Stimulated activated CD8-positive, alpha-beta memory T cell treated with anti-CD3 and anti-CD28 coated beads, Interleukin-2, amount 100 ng/mL, for 1 hour (primary cell): ENCODE measurements at places on chromosomes 16 and 17.

- no peak for DNase-seq
Observed at GRCh38 chr17:37148156-37148555, 199.4 kb downstream of the AATF start.

- DNase-seq: no peak
Observed at GRCh38 chr17:69773081-69773480, 301.9 kb upstream of the KCNJ16 start.

GRCh38 chr17:39742856-39743436 is 5.2 kb downstream of the GRB7 start:
- no peak for DNase-seq

DNA sequence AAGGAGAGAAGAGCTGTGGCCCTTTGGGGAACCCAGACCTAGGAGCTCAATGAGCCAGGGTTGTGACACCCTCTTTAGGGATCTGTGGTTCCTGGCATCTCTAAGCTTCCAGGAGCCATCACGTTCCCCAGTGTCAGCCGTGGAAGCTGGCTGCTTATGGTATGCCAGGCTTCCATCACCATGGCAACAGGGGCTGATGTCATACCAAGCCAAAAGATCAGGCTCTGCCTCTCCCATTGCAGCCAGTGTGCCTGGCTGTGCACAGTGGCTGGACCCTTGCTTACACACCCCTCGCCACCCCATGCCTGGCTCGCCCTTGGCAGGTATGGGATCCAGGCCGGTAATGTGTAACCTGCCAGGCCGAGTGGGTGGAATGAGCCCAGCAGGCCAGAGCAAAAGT is 91.1 kb downstream of the SSH2 start:
- no peak for DNase-seq

DNA sequence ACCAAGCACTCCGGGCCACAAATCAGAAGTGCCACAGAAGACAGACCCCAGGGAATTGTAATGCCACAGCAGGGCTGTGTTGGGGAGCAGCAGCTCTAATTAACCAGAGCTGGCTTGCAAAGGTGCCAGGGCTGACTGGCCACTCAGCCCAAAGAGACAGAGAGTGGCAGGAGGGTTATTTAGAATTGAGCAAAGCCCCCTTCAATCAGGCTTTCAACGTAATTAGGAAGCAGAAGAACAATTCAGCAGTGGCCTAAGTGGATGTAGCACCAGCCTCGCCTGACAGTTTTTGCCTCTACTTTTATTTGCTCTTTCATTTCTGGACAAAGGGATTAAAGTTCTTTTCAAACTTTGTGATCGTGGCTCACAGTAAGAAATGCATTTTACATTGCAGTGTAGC is 278.3 kb upstream of the IRX3 start:
- no peak for DNase-seq

DNA sequence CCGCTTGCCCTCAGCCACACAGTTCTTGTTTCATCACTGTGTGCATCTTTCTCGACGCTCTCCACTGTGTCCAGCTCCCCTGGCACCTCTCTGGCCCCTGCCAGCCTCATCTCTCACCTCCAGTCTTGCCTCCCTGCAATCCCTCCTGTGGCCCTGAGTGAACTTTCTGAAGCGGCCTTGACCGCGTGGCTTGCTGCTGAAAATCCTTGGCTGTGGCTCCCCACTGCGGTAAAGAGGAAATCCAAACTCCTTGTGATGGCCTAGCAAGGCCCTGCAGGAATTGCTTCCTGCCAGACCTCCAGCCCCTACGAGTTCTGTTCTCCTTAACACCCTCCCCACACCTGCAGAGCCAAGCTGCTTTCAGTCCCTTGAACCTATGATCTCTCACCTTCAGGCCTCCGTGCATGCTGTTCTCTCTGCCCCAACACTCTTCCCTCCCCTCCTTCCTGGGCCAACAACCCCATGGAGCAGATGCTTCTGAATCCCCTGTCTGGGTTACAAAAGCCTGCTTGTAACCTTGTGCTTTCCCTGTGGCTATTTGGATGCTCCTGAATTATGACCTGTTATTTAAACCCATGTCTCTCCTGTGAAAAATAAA is 33.6 kb upstream of the BRD7 start:
- DNase-seq: no peak

DNA sequence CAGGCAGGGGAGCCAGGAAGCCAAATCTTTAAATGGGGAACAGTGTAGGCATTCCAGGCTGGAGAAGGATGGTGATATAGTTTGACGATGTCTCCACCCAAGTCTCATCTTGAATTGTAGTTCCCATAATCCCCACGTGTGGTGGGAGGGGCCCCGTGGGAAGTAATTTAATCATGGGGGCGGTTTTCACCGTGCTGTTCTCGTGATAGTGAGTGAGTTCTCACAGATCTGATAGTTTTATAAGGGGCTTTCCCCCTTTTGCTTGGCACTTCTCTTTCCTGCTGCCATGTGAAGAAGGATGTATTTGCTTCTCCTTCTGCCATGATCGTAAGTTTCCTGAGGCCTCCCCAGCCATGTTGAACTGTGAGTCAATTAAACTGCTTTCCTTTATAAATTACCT is 28.8 kb downstream of the GINS3 start:
- DNase-seq: no peak

DNA sequence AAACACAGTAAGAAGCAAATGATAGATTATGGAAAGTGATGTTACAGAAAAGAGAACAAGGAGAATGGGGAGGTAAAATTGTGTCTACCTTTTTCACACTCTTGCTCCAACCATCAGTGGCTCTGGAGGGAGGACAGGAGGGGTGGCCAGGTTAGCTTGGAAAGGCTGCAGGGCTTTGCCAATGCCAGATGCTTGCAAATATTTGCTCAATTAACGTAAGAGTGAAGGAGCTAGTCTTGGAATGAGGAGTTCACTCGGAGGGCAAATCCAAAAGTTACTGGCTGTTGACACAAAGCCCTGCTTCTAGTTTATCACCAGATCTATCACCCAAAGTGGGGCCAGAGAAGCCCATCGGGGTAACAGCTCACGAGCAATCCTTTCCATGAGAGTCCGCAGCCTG is 7.4 kb upstream of the TNRC6C start:
- DNase-seq: no peak

GRCh38 chr17:74455821-74456220 is 10.6 kb upstream of the CD300A start:
- no peak for DNase-seq

DNA sequence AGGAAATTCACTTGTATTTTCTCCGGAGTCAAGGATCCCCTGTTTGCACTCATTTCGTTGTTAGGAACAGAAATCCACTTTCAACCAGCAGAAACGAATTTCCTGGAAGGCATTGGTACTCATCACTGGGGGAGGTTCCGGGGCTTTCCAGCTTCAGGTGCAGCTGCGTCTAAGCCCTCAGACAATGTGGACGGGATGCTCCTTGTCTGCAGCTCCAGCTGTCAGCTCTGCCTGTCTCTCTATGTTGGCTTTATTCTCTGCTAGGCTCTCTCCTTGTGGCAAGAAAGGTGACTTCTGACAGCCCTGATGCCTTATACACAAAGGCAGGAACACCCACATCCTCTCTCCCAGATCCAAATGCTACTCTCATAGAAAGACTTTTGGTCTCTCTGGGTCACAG is 183.9 kb upstream of the HSBP1 start:
- DNase-seq: no peak

GRCh38 chr16:46895399-46896313 is 11.5 kb downstream of the GPT2 start:
- no peak for DNase-seq

GRCh38 chr17:73497721-73498120 is 146.5 kb downstream of the SDK2 start:
- no peak for DNase-seq

- DNase-seq: no peak
Observed at GRCh38 chr17:11244776-11245175, 3.8 kb downstream of the SHISA6 start.

DNA sequence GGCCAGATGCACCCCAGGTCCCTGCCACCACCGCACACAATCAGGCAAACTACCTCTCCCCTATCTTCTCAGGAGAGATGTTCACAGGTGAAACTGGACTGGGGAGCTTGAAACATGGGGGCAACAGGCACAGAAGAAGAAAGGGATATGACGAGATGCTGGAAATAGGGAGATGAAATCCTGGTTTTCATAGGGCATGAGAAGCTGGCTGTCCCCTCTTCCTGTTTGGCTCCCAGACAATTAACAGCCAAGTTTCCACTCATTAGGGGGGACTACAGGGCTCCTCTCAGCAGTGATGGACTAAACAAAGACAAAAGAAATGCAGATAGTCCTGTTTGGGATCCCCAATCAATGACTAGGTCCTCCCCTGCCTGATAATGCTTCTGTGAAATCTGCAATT is 266.0 kb downstream of the NTN1 start:
- DNase-seq: no peak

GRCh38 chr17:79045842-79046196 is 21.9 kb downstream of the C1QTNF1 start:
- DNase-seq: peak; percentile 40

DNA sequence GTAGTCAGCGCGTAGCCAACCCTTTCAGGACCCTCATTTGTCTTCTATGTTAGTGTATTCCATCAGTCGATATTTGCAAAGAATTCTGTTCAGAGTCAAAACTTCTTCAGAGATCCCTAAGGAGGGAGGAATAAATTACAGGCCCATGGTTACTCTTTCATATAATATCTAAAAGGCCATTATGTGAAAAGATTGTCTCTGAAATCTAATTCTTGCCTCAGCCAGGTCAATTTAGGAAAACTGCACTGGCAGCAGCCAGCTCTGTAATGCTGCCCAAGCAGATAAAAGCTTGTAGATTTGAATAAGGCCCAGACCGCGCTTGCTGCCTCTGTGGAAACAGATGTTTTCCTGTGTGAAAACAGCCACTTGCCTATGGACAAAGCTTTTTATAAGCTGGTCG is 379.8 kb downstream of the CNTNAP4 start:
- no peak for DNase-seq

DNA sequence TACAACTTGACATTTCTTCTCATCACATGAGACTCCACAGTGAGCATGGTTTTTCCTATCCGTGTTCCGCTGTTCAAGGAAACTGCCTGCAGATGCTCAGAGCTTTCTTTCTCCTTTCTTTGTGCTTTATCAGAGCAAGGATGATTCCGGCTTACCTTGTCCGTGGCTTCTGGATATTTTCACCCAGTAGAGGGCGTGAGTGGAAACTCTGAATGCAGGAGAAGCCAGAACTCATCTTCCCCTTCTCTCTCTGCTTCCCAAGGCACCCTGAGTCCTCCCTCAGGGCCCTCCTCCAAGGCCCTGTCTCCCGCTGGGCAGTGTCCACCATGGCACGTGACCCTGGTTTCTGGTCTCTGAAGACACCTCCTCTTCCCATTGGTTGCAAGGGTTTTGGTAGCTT is 721.1 kb upstream of the RBFOX1 start:
- no peak for DNase-seq

DNA sequence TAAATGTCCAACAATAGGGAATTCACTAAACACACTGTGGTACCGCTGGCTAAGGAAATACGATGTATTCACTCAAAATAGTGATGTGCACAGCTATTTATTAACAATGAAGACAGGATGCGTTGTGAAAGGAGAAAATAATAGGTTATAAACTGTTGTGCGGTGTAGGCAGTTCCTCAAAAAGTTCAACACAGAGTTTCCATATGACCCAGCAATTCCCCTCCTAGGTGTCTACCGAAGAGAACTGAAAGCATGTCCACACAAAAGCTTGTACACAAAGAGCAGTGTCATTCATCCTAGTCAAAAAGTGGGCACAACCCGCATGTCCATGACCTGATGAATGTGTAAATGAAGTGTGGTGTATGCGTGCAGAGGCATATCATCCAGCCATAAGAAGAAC is 1.2 kb upstream of the CES1 start:
- no peak for DNase-seq

- no peak for DNase-seq
Observed at GRCh38 chr17:50339381-50339780, 6.5 kb upstream of the XYLT2 start.

DNA sequence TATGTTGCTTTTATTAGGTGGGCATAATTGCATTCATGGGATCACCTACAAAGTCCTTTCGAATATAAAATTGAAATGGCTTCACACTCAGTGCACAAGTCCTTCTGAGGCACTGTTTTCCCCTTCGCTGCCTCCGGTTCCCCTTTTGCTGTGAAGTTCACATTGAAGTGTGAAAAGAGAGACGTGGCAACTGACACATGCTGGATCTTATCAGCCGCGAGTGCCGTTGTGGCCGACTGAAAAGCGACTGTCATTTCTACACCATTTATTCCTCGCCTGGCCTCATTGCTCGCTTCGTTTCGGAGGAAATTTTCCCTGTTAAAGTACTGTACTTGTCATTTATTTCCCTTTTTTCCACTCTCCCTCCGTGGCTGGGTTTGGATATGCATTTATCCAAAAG is 423.5 kb downstream of the MAF start:
- no peak for DNase-seq

DNA sequence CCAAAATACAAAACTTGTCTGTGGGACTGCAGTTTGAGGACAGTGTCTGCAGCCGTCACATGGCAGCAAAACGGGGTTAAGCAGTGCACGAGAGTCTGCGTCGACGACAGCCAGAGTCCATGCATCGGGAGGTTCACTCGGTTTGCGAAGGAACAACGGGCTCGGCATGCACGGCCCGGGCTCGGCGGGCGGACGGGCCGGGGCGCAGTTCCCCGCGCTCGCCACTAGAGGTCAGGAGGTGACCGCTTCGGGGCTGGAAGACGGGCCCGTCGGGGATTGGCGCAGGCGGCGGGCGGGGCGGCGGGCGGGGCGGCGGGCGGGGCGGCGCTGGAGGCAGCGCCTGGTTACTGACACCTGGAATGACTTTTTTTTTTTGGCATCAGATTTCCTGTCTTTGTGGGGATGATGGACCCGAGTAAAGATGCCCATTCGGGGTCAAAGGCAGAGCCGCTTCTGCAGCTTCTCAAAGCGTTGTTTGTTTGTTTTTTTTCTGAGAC is 6.5 kb downstream of the SCGB1C2 start:
- peak; percentile 77 for DNase-seq

DNA sequence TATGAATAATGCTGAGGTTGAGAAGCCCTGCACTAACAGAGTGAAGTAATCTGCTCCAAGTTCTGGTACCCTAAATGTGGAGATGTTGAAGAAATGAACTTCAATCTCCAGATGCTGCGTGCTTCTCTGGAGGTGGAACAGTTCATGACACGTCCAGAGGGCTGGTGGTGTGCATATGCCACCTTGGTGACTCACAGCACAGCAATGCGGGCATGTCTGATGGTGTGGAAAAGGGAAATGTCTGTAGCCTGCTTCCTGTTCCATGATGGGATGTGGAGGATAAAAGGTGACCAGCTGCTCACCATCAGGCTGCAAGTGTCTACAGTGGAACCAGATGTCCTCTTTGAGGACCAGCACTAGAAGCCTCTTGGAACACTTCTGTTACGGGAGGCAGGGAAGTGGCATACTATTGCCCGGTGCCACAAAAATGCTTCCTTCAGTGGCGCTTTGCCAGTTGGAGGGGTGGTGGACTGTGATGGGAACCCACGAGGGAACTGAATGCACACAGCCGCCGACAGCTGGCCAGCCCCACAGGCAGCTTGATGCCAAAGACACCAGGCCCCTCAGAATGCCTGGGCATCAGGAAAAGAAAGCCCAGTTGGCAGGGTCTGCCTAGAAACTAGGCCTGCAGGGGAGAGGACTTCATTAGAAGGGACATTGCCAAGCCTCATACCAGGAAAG is 19.9 kb downstream of the SNX11 start:
- DNase-seq: no peak
